ENCODE measurements at places on chromosomes 1 and 21. TPM values are rescaled to one million over a fixed set of nuclear protein-coding genes. Genes with fewer than 3 reads are reported as not detected.

The DRAXIN gene
- total RNA-seq = under 0.01 TPM

The FMO2 gene
- 46.2 TPM for total RNA-seq

The HFM1 gene
- total RNA-seq = 1.6 TPM

GRCh38 chr1:232793944-232794343 is 11.3 kb upstream of the MAP10 start:
- peaks cover 18% of the 10 kb centered on the region for H3K4me1 ChIP-seq
- H3K4me3 ChIP-seq = no peak overlapping the region
- no peak overlapping the region for H3K27ac ChIP-seq
- DNase-seq = no peak

- no peaks in the 10 kb centered on the region for H3K27me3 ChIP-seq
- no peak overlapping the region for H3K4me3 ChIP-seq
- H3K36me3 ChIP-seq = no peaks in the 10 kb centered on the region
- no peak overlapping the region for H3K27ac ChIP-seq
These were observed 50.6 kb upstream of the LYPLAL1 start for GRCh38 chr1:219123036-219123435.

- peaks cover 57% of the 10 kb centered on the region for H3K36me3 ChIP-seq
- peak within 1 kb of the TSS; percentile 75 for H3K27ac ChIP-seq
- no peaks in the 10 kb centered on the region for H3K27me3 ChIP-seq
- DNase-seq = no peak
- H3K4me3 ChIP-seq = peak within 1 kb of the TSS; percentile 35
These were observed at the start of gene ECM1 for GRCh38 chr1:150507912-150508864. Gene ECM1, plus strand, starts transcription at chr1:150508109. Its CDS starts 101 bp downstream, at chr1:150508210.

Data from esophagus muscularis mucosa (tissue), 4 donors.